ENCODE measurements at places on chromosomes 12 and 14.

DNA sequence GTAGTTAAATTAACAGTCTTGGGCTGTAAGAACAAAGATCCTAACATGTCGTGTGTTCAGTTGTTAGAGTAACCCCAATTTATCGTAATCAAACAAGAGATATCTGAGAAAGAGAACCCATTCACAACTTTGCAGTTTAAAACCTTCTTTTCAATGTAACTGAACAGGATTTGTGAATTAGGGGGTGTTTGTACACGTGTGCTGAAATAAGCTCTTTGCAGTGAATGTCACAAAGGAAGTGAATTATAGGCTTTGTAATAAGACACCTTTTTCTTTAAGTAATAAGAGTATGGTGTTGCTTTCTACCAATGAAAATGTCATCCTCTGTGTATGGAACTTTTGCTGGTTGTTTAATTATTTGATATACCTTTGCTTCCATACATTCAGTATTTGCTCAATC lies 114.0 kb downstream of the ALX1 start:
- no peak for DNase-seq

DNA sequence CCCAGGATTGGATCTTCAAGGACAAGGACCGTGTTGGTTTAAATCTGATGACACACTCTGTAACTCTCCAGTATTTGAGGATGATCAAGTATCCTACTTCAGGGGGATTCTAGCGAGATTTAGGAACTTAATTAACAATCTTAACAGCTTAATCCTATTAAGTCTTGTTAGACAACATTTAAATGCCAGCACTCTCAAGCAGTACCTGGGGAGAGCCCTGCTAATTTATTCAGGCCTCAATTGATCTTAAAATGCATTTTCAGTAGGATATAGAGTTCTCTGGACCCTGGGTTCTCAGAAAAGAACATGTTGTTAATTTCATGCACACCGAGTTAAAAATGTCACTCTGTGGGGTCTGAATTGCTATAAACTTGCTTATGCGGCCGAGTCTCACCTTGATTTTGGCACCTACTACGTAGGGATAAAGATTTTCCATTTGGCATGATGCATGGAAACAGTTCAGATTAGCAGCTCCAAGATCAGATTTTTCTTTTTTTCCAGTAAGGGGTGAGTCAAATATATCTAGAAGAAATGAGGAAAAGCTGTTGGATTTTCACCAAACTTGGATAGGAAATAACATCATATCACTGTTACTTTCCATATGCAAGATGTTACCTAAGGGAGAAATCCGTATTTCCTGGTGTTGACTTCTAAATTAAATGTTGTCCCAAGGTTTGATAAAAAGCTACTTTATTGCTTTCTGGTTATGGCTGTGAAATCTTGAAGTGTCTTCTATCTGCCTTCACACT lies 76.1 kb downstream of the SLC24A4 start:
- DNase-seq = no peak

- no peak for DNase-seq
Measured at GRCh38 chr12:119809023-119809422, 68.1 kb downstream of the CIT start.

- DNase-seq = no peak
Measured at GRCh38 chr14:62118871-62119270, 356.7 kb downstream of the SNAPC1 start.

- DNase-seq = no peak
Measured at GRCh38 chr12:55829967-55830600, 697 bp upstream of the DNAJC14 start.

- DNase-seq = no peak
Measured at GRCh38 chr14:91875525-91876286, 8.4 kb upstream of the TC2N start.

DNA sequence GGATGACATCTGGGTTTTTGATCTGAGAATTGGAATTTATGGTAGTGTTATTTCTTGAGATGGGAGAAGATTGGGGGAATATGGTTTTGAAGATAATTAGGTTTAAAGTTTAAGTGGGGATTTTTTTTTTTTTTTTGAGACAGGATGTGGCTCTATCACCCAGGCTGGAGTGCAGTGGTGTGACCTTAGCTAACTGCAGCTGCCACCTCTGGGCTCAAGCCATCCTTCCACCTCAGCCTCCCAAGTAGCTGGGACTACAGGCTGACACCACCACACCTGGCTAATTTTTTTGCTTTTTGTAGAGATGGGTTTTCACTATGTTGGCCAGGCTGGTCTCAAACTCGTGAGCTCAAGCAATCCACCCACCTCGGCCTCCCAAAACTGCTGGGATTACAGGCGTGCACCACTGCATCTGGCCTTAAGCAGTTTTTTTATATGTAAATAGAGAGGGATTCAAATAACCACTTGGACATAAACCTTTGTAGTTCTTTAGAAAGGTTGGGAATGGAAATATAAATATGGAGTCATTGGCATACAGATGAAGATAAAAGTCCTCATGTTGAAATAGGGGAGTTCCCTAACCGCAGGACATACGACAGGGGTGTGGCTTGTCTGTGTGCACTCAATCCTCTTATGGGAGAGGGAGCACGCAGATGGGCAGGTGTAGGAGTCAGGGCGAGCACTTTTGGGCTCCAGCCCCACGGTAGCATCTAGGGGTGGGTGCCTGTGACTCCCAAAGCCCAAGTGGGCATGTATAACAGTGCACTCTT lies 4.7 kb downstream of the LIN52 start:
- no peak for DNase-seq

DNA sequence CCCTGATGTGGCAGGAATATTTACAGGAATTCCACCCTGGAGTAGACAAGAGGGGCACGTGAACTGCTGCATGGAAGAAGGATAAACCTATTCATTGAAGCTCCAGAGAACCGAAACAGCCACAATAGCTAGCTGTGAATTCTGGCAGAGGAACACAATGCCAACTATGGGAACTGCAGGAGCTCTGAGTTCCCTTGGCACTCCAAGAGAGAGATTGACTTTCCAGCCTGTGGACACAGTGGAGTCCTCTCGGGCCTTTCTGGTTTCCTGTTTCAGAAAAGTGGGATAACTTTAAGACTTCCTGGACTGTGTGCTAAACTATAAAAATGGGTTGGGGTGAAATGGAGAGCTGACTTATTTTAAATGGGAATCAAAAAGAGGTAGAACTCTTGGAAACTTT lies 11.9 kb downstream of the CACNA2D4 start:
- DNase-seq = no peak

GRCh38 chr12:19525274-19525673 lies 86.0 kb downstream of the AEBP2 start:
- DNase-seq = no peak

DNA sequence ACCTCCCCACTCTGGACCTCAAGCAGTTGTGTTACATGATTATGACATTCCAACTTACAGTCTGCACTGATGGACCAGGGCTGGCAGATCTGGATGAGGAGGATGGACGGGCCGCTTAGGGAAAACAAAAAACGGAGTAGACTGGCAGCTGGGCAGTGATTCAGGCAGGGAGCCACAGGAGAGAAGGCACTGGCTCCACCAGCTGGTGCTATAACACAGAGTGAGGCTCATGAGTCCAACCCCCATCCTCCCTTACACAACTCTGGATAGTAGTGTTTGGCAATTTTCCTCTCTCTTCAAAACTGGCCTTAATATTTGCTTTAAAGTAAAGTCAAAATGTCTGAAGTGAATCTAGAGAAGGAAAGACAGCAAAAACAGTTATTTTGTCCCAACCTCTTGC lies 9.7 kb upstream of the RIC8B start:
- DNase-seq = no peak

- no peak for DNase-seq
Measured at GRCh38 chr12:58104351-58104755, 163.0 kb downstream of the ATP23 start.

Data from fibroblast of skin of left quadriceps (primary cell).